ENCODE measurements at places on chromosomes 11 and 22. TPM values are rescaled to one million over a fixed set of nuclear protein-coding genes. Genes with fewer than 3 reads are reported as not detected.

DNA sequence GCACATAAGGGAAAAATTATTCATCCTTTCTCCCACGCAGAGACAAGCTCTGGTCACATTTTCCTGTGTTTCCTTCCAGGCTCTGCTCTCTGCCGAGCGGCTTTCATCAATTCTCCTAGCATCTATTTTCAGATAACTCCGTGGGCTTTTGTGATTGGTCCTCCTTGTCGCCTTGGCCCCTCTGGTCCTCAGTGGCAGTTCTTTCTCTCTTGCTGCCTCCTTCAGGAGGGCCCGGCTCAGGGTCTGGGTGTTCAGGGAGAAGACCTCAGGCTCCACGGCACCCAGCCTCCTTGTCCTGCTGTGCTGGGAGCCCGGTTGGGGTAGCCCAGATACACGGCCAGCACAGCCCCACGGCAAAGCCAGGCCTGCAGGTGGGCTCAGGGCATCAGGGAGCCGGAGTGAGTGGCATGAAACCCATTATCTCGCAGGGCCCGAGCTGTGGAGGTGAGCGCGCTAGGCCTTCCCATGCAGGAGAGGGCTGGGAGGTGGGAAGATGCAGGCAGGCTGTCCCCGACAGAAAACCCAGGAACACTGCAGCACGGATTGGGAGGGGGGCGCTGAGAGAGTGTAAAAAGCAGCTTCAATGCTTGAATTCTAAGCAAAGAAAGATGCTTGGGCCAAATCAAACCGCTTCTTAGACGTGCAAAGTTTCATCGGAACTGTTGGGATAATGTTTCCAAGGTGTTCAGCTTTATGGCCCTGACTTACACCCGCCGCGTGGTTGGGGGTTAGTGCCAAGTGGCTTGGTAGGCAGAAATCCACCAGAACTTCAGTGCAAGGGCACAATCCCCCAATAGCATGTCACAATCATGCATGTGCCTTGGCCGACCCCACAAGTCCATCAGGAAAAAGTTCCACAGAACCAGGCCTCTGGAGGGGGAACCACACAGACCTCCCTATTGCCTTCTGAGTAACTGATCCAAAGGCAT is 81.9 kb upstream of the WNT7B start:
- DNase-seq: no peak

DNA sequence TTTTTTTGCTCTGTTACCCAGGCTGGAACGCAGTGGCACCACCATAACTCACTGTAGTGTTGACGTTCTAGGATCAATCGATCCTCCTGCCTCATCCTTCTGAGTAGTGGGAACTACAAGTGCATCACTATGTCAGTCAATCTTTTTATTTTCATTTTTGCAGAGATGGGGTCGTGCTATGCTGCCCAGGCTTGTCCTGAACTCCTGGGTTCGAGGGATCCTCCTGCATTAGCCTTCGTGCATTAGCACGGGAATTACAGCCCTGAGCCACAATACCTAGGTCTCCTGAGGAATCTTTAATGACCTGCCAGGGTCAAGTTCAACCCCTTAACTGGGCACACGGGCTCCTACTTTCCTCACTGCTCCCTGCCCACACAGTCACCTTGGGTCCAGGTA is 4.4 kb downstream of the APOL3 start:
- no peak for DNase-seq

GRCh38 chr11:120719348-120719747 is 207.8 kb downstream of the GRIK4 start:
- no peak for DNase-seq

GRCh38 chr11:64226507-64227051 is 505 bp downstream of the NUDT22 start:
- peak; percentile 67 for DNase-seq

DNA sequence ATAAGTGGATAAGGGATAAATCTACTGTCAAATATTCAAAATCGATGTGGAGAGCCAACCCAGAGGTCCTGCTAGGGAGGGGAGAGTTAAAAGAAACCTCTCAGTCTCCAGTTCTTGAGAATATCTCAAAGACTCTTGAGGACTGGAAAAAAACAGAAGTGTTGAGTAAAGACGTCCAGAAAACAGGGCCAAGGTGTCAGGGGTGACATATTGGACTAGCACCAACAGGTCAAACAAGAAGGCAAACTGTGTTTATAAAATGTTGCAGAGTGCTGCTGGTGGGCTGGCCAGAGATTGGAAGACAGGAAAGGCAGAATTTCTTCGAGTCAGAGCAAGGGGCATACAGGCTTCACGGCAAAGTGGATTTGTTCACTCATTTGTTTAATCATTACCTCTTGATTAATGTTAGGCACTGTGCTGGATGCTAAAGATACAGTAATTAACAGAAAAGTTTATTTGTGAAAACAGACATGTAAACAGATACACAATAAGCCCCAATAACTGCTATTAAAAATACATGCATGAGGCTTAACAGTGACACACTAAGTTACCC is 33.7 kb upstream of the SMPD1 start:
- no peak for DNase-seq

The CHST1 gene
- not detected for total RNA-seq

- DNase-seq: no peak
These were observed 3.3 kb downstream of the TSPAN4 start for GRCh38 chr11:845872-846495.

The CD3E gene
- total RNA-seq: not detected

DNA sequence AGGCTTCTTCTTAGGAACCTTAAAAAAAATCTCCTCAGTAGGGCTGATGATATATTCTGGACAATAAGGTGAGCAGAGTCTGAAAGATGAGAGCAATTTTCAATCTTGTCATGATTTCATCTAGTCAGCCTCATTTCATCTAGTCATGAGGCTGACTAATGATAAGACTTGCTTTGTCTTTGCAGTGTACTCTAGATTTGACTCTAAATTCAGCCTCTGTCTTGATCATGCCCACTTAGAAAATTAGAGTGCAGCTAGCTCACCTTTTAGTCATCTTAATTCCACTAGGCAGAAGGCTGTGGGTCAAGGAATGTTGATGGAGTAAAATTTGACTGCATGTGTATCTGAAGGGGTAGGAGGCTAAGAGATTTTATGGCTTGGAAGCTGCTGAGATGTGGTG is 5.5 kb downstream of the EHF start:
- no peak for DNase-seq

GRCh38 chr11:18384157-18384641 is 10.2 kb upstream of the LDHA start:
- DNase-seq: no peak

GRCh38 chr22:19909350-19910179 is 32.0 kb upstream of the COMT start:
- peak; percentile 81 for DNase-seq

- DNase-seq: no peak
These were observed 27.7 kb downstream of the MPPED1 start for GRCh38 chr22:43439368-43440103.

GRCh38 chr11:35066783-35067423 is 72.1 kb upstream of the CD44 start:
- no peak for DNase-seq

Measured in SJCRH30 (cell line).